ENCODE measurements at places on chromosomes 5 and 9.

- DNase-seq, result no peak
Observed at GRCh38 chr5:85896514-85896913, 721.2 kb upstream of the COX7C start.

- DNase-seq, result no peak
Observed at GRCh38 chr5:57482671-57483106, at the start of gene ACTBL2. ACTBL2 (minus strand) TSS chr5:57482811; CDS start chr5:57482707, 104 bp downstream.

DNA sequence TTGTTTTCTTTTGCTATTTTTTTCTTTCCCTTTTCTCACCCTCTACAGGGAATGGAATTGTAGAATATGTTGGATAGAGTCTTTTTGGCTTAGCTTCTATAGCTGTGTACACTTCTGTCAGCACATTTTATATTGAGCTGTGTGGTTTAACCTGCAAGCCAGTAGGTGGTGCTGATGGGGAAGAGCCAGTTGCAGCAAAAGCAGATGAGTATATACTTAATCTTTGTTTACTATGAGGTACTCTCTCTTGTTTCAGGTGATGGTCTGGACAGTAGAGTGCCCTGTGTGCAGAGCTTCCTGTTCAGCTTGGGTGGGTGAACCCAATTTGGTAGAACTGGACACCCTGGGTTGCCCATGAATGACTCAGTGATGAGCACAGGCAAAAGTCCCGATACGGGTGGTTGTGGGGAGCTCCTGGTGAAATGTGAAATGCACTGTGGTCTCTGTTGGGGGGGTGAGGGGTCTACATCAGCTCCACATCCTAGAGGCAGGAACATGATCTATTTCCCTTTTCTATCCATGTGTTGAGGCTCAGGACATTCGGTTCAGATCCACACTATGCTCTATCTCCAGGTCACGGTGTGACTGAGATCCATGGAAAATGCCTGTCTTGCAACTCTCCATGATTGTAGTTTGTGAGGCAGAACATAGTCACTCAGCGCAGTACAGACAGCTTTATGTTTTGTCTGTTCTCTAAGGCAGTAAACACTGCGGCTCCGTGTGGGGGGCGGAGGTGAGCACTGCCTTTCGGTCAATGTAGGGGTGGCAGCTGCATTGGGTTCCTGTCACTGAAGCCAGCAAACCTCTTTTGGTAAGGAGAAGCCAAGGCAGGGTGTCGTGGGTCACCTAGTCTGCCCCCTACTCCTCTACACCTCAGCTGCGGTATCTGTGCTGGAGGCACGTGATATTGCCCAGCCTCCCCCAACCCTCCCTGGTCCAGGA, 353.2 kb downstream of the PRR16 start:
- DNase-seq, result no peak

- DNase-seq, result no peak
Observed at GRCh38 chr9:114995681-114996221, 65.4 kb upstream of the TNFSF8 start.

DNA sequence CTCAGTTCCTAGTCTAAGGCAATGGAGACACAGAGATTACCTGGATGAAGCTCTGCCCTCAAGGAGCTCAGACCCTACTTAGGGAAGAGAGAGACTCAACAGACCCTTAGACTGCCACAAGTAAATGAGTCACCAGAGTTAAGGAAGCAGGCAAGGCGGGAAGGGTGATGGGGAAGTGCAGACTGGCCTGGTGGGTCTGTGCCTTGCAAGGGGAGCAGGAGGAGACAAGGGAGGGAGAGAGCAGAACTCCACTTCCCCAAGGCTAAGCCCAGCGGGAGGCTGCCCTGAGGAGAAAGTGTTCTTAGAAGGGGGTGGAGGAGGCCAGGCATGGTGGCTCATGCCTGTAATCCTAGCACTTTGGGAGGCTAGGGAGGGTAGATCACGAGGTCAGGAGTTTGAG, 83.7 kb downstream of the HRH2 start:
- no peak for DNase-seq

DNA sequence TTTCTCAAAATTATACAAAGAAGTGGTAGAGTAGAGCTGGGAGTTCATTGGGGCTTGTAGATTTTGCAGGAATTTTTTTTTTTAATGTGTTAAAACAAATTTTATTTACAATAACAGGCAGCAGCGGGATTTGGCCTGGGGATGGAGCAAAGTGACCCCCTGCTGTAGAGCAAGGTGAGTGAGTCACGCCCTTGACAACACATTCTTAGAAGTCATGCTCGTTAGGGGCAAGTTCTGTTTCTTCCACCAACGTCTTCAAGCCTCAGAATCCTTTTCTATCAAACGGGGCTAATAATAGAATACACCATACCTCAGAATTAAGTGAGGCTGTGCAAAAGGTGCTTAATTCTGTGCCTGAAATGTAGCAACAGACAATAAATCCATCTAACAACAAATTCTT, 1.1 kb upstream of the ANKDD1B start:
- DNase-seq, result no peak

DNA sequence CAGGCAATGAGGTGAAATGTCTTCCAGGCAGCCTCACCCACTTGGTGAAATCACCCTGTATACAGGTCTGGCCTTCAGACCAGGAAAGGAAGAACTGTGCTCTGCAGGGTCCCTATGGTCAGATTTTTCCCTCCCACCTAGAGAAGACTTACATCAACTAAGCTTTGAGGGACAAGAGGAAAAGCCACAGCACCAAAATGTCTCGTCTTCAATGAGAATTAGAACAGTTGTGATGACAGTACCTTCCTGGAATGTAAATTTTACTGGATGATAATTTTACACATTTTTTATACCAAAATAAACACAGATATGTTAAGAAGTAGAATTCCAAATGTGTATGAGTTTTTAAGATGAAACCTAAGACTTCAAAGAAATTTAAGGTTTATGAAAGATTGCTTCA, 283.9 kb downstream of the SPOCK1 start:
- no peak for DNase-seq

GRCh38 chr5:39426746-39427105, 1.9 kb upstream of the DAB2 start:
- no peak for DNase-seq

DNA sequence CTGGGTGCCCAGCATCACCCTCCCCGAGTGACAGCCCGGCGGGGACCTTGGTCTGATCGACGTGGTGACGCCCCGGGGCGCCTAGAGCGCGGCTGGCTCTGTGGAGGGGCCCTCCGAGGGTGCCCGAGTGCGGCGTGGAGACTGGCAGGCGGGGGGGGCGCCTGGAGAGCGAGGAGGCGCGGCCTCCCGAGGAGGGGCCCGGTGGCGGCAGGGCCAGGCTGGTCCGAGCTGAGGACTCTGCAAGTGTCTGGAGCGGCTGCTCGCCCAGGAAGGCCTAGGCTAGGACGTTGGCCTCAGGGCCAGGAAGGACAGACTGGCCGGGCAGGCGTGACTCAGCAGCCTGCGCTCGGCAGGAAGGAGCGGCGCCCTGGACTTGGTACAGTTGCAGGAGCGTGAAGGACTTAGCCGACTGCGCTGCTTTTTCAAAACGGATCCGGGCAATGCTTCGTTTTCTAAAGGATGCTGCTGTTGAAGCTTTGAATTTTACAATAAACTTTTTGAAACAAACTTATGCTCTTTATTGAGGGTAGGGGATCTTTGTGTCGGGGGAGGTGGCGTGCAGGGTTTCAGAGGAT, 1.3 kb downstream of the GADD45G start:
- peak; percentile 59 for DNase-seq

GRCh38 chr5:122849771-122850170, 4.4 kb downstream of the SNX24 start:
- no peak for DNase-seq

GRCh38 chr5:172162323-172162986, 25.6 kb downstream of the STK10 start:
- DNase-seq, result no peak

DNA sequence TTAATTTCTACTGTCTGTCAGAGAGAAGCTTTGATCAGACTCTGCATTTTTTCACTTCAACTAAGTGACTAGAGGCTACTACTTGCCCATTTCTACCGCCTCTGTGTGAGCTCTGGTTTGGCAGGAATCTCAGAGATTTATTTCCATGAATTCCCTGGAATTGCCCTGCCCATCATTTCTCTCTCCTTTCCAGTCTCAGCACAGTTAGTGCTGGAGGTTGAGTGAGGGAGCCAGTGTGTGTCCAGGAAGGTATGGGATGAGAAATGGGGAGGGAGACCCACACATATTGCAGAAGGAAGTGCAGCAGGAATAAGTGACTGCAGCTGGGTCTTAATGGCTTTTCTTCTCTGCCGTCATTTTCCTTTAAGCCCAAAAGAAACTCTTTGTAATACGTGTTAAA, 443.1 kb upstream of the ZNF462 start:
- no peak for DNase-seq

DNA sequence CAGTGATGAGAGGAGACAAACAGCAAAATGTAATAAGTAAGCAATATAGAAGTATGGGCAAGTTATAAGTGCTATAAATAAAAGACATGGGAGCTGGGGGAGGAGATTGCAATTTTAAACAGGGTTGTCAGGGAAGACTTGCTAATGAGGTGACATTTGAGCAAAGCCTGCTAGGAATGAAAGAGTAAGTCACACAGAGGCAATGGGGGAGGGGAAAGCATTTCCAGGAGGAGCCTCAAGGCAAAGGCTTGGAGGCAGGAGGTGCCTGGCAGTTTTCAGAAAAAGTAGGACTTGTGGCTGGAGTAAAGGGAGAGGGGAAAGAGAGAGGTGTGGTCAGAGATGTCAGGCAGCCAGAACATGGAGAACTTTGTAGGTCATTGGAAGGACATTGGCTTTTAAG, 124.4 kb upstream of the NMUR2 start:
- no peak for DNase-seq

- DNase-seq, result no peak
Observed at GRCh38 chr5:86623785-86624483, 6.2 kb downstream of the COX7C start.

DNA sequence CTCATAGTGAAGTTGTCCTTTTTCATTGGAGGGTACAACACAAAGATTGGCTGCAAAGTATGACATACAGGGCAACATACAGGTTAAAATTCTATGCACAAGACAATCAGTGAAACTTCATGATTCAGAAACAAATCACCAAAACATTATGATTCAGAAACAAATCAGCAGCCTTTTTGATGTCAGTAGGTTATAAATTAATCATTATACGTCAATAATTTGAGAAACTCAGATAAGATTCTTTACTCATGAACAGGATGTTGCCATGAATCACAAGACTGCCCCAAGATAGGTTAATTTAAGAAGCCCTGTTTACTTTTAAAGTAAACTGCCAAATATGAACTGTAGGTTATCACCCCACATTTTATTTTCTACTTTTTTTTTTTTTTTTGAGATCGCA, 62.2 kb upstream of the IL33 start:
- DNase-seq, result no peak

DNA sequence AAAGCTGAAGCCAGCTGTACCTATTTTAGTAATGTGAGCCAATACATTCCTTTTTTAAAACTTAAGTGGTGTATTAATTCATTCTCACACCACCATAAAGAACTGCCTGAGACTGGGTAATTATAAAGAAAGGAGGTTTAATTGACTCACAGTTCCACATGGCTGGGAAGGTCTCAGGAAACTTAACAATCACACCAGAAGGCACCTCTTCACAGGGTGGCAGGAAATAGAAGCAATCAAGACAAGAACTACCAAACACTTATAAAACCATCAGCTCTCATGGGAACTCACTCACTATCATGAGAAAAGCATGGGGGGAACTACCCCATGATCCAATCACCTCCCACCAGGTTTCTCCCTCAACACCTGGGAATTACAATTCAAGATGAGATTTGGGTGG, 21.0 kb downstream of the ESM1 start:
- no peak for DNase-seq

- no peak for DNase-seq
Observed at GRCh38 chr9:128224877-128225276, 21.7 kb downstream of the DNM1 start.

- no peak for DNase-seq
Observed at GRCh38 chr9:136898483-136899100, 12.3 kb downstream of the TRAF2 start.

GRCh38 chr9:24765025-24765756, 219.5 kb upstream of the IZUMO3 start:
- no peak for DNase-seq

DNA sequence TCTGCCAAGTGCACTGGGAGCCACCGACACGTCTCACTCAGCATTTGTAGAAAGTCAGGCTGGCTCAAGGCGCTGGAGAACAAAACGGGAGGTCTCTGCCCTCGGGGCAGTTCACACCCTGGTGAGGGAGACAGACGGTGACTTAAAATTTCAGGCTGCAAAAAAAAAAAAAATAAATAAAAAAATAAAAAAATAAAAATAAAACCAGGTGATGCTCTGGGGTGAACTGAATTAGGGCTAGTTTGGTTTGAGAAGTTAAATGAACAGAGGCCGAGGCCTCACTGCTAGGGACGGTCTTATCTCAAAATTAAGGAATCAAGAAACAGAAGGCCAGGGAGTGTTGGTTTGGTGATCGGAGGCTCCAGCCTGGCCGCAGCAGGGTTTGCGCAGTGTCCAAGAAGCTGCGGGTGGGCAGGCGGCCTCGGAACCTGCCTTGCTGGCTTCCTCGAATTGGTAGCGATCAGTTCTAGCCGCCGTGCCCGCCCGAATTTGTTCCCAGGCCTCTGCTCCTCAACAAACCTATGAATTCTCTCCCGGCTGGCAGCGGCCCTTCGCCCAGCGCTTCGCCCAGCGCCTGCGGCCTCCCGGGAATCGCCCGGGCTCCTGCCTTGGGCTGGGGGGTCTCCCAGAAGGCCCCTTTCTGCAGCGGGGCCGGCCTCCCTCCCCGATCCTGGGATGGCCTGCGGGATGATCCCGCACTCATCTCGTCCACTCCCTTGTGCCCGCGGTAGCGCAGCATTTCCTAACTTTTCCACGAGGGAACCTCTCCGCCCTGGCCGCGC, 1.5 kb downstream of the NKX2-5 start:
- no peak for DNase-seq

DNA sequence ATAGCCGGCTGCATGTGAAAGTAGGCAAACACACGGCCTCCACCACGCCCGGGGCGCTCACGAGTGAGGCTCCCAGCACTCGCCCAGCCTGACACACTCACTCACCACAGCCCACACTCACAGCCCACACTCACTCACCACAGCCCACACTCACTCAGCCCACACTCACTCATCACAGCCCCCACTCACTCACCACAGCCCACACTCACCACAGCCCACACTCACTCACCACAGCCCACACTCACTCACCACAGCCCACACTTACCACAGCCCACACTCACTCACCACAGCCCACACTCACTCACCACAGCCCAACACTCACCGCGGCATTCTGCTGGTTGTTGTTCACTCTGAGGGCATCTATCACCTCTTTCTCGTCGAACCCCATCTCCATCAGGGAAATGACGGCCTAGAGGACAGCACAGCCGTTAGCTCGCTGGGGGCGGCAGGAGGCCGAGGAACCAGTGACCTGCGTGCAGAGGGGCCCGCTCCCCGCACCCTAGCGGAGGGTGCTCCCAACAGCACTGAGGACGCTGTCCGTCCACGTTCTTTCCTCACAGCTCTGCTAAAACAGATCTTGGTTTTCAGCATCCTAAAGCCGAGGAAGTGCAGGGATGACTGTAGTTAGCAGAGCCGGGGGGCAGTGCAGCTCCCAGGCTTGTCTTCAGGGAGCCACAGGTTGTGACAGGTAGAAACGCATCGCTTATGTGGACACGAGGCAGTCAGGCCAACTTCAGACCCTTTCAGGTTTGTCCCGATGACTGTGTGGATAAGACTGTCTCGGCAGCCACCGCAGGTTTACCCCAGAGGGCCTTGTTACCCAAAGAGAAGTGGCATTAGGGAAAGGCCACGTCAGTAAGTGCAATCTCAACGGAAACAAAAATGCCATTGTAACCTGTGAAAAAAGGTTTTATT, 21.6 kb downstream of the UBAC1 start:
- no peak for DNase-seq

Data from anterior cingulate cortex (tissue), 58 donors.